ENCODE measurements at places on chromosomes 6 and 20.

DNA sequence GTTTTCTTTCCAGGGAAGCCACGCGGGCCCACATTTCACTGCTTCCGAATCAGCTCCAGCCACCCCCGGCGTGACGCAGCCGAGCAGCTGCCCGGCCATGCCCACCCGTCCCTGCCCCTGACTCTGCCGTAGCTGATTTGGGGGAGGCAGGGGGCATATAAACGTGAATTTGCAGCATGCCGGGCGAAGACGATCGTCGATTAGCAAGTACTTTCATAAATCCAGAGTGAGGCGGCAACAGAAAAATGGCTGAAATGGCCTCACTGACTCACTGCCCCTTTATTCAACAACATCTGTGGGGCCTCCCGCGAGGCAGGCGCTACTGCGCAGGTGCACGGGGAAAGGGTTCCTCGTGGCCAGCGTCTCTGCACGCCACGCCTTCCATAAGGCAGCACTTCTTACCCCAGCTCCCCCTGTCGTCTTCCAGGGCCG lies 118.0 kb downstream of the DLL1 start:
- DNase-seq, result no peak

- no peak for DNase-seq
These were observed 94.9 kb upstream of the ADGRF1 start for GRCh38 chr6:47137073-47137472.

GRCh38 chr20:14879020-14879697 lies 541.7 kb upstream of the FLRT3 start:
- DNase-seq, result no peak

DNA sequence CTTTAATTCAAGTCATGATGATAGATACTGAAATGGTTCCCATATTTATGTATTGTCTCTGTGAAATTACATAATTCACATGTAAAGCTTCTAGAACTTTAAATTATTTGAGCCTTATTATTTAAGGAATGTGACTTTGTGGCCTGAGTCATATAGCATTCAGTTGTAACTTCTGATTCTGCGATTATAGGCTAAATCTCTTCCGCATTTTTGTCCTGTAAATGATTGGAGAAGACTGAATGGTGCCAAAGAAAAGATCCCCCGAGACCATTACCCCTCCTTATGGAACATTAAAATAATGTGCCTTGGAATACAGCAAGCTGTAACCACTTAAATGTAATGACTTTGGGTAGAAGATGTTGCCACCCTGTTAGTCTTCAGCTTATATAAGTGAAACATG lies 63.3 kb upstream of the MAP7 start:
- DNase-seq, result no peak

DNA sequence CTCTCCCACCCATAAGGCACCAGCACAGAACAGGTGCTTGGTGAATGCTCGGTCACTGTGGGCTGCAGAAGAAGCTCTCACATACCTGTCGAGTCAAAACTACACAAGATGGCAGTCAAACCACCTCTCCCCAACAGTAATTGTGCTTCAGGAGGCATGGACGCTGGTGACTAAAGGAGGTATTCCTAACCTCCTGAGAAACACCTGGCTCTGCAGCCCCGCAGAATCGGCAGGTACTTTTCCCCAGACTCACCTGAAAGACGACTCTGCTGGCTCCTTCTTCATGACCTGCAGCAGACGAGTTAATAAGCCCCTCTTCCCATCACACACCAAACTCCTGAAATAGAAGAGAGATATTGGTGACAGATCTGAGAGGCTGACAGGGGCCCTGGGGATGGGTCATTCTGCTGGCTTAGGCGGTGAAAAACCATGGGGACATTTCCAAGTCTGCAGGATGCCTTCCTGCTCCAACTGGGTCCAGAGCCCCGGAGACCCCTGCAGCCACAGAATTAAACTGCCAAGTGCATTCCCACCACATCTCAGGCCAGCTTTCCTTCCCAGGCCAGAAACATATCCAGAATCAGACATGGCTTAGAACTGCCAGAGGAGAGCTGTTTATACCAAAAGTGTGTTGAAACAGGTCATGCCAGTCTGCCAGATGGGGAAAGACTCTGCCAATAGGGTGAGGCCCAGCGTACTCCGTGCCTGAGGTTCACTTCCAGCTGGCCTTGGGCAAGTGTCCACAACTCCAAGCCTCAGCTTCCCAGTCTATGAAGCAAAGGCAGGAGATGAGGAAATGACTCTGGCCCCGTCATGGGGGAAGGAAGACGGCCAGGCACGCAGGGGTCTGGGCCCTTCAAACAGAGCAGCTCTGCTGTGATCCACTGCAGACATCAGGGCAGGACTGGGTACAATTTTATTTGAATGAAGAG lies 53.0 kb downstream of the MYH7B start:
- DNase-seq, result no peak

- DNase-seq, result no peak
These were observed 9.2 kb upstream of the GHRH start for GRCh38 chr20:37270576-37271420.

DNA sequence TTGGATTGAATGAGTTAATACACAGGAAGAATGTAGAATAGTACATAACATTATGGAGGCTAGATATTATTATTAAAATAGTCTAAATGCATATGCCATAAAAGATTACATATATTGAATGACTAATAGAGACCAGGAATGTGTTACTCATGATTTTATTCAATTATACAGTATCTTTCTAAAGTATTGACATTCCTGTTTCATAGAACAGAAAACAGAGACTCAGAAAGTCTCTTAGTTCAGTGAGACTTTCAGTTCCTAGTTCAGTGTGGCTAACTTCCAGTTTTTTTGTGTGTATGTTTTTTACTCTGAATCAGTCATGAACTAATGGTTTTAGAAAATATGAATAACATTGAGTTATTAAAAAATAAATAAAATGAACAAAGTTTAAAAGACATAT lies 34.6 kb upstream of the TMEM244 start:
- no peak for DNase-seq

- DNase-seq, result peak; percentile 87
These were observed at the start of gene FKBP1A for GRCh38 chr20:1392693-1393506. TSS of gene FKBP1A (minus strand) at chr20:1393054. CDS start at chr20:1392998, 56 bp downstream.

GRCh38 chr6:53647462-53648094 lies 18.0 kb downstream of the KLHL31 start:
- DNase-seq, result no peak

- DNase-seq, result no peak
These were observed 112.8 kb downstream of the SAMD5 start for GRCh38 chr6:147621263-147621662.

GRCh38 chr20:9166153-9166780 lies 97.4 kb downstream of the PLCB4 start:
- no peak for DNase-seq

- no peak for DNase-seq
These were observed 37.2 kb downstream of the CPXM1 start for GRCh38 chr20:2763186-2763585.

Measured in stimulated activated naive CD4-positive, alpha-beta T cell treated with Interleukin-2 at 50 U/mL for 16 hours (primary cell).